GM13976 (cell line): ENCODE measurements at places on chromosomes 1 and 21.
A peak's percentile ranks its signal among the peaks of the same experiment; 100 is the strongest.

DNA sequence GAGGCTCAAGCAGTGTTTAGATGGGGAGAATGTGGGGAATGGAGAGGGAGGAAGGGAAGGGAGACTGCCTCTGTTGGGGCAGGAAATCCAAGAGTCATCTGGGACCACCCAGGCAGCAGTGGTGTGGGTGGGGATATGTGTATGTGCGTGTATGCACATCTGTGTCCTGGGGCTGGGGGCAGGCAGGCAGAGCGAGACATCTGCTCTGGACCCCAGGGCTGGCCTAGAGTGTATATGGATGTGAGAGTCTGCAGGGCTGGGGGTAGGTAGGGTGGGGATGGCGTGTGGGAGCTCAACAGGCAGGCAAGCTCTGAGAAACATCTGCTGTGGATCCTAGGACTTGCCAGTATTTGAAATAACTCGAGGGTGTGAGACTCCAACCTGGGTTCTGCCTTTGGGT is 3.5 kb downstream of the PTCH2 start:
- no peak for DNase-seq

DNA sequence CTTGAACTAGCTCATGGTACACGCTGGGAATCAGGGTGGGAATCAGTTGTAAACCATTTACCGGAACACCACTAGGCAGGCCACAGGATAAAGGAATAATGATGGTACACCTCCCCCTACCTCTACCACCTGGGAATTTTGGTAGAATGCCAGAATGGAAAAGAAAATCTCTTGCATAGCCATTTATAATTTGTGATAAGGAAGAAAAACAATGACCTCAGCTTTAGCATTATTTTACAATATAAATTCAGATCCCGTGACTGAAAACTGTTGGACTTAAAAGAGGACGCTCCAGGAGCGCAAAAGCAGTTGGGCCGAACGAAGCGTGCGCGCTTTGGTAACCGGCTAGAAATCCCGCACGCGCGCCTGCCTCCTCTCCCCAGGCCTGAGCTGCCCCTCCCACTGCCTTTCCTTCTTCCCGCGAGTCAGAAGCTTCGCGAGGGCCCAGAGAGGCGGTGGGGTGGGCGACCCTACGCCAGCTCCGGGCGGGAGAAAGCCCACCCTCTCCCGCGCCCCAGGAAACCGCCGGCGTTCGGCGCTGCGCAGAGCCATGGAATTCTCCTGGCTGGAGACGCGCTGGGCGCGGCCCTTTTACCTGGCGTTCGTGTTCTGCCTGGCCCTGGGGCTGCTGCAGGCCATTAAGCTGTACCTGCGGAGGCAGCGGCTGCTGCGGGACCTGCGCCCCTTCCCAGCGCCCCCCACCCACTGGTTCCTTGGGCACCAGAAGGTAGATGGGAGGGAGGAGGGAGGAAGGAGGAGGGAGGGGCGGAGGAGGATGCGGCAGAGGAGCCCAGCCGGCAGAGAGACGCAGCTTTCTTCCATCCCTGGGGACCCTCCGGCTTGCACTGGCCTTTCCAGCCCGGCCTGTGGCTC is at the start of gene CYP4X1:
Gene CYP4X1 (plus strand): TSS at position 402 of the 873 bp plus-strand sequence. CDS start 149 bp downstream, at position 551.
- no peak for DNase-seq

- no peak for DNase-seq
Observed at GRCh38 chr1:94608852-94609530, 67.4 kb upstream of the F3 start.

DNA sequence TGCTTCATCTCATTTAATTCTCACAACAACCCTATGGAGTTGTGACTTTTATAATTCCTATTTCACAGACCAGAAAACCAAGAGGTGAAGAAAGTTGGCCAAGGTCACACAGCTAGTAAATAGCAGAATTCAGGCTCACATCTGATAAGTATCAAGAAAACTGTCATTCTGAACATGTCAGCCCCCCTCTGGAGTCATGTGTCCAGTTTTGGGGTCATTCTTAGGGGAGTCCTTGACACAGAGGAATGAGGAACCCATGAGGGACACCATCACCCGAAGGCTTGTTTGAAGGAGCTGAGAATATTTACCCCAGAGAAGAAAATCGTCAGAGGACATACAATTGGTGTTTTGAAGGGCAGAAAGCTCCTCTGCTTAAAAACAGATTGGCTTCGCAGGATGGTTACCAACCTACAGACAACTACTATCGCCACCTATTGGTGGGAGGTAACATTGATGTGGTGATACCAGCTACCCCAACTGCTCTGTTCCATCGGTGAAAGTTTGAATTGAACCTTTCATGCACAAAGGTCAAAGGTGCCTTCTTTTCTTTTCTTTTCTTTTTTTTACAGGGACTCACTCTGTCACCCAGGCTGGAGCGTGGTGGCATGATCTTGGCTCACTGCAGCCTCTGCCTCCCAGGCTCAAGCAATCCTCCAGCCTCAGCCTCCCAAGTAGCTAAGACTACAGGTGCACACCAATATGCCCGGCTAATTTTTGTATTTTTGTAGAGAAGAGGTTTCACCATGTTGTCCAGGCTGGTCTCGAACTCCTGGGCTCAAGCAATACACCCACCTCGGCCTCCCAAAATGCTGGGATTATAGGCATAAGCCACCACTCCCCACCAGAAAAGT is 31.3 kb downstream of the NCMAP start:
- peak; percentile 81 for DNase-seq

DNA sequence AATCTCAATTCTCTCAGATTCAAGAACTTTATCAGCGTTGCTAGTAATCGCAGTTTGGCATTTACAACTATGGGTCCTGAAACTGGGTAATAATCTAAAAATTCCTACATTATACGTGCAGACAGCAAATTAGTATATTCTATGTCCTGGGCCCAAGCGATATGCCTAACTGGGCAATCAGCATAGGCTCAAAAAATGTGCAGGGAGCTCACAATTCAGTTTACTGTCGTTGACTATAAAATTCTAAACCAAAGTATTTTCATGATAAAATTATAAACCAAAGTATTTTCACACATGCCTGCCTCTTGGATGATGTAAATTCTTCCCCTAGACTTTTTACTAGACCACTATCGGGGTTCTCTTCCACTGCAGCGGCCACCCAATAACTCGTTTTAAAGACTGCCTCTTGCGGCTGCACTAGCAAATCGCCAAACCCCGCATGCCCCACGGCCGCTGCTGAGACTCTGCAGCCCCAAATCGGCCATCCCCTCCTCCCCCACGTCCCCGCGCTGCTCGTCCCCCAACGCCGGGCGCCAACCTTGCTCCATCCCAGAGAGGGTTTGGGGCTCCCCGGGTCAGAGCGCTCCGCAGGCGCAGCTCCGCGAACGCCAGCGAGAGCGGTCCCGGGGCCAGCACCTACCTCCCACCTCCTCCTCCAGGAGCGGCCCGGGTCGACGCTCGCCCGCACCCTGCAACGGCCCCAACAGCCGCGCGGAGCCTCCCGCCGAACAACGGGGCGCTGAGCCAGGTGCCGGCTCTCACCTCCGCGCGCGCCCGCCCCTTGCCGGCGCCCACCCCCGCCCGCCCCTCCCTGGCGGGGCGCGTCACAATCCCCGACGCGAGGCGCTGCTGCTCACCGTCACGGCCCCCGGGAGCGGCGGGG is 506 bp downstream of the SSX2IP start:
- DNase-seq, result no peak

- no peak for DNase-seq
Observed at GRCh38 chr1:100583827-100584226, 45.9 kb downstream of the GPR88 start.

DNA sequence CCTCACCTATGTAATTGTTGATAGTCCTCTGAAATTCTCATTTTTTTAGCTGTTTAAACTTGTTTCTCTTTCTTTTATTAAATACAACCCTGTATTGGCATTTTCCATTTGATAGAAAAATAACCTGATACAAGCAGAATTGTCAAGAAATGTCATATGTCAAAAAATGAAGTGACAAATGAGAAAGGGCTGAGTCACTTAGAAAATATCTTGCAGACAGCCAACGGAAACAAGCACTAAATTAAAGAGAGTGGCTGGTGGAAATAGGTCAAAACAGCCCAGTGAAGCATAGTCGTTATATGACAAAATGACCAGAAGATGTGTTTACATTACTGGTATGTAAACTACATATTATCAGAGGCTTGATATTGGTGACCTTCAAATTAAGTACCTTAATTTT is 484.4 kb downstream of the PLA2G4A start:
- DNase-seq, result no peak

GRCh38 chr1:9019896-9020295 is 6.3 kb downstream of the SLC2A7 start:
- no peak for DNase-seq

DNA sequence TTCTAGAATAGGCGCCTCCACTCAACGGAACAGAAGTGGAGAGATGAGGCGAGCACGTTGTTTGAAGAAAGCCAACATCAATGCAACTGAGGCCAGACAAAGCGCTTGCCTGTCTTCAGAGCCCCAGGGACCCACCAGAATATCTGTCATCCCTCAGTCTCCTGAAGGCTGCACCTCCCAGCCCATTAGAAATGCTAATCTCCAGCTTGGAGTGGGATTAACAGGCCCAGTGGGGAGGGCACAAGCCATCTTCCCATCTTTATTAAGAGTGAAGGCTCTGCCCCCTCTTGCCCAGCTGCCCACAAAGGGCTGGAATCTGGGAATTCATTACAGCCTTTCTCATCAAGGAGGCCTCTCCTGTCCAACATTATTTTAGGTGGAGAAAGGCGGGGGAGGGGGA is 16.8 kb upstream of the CNTN2 start:
- no peak for DNase-seq

- no peak for DNase-seq
Observed at GRCh38 chr1:207021139-207021861, 11.3 kb downstream of the C1orf116 start.

- DNase-seq, result no peak
Observed at GRCh38 chr1:194717941-194718340, 1531.5 kb upstream of the B3GALT2 start.

DNA sequence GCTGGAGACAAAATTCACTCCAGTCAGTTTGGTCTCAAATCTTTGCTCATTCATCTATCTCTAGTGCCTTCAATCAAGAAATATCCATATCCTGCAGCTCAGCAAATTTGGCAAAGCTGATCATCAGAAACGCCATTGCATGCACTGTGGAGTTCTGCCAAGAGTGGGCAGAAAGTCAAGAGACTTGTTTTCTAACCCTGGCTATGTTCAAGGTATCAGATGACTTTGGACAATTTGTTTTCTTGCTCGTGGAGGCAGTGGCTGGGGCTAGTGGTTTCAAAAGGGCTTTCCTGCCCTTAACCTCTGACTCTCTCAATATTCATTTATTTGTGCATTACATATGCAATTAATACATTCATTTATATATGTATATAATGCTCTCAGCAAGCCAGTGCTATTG is 12.8 kb upstream of the LRRC52 start:
- no peak for DNase-seq

DNA sequence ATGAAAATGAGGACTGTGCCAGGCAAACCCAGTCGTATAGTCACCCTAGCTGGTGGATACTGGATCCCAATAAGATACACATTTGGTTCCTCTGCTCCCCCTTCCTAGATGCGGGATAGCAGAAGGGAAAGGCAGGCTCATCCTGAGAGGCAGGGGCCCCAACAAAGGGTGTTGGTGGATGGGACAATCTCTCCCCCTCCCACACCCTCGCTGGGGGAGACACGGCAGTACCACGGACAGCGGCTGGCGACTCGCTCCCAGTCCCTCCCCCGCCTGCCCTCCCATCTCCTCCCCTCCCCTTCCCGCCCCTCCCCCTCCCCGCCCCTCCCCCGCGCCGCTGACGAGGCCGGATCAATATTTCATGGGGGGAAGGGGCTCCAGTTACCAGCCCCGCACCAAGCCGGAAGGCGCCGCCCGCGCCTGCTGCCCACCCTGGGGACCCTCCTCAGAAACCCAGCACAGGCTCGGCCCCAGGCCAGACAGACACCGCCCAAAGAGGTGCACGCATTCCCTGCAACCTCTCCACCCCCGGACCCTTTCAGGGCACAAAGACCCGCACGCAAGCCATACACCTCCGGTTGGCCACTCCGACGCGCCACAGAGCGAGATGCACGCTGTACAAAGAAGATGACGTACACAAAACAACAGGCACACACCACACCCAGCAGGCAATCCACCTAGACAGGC is 11.5 kb downstream of the RIMS3 start:
- DNase-seq, result no peak

DNA sequence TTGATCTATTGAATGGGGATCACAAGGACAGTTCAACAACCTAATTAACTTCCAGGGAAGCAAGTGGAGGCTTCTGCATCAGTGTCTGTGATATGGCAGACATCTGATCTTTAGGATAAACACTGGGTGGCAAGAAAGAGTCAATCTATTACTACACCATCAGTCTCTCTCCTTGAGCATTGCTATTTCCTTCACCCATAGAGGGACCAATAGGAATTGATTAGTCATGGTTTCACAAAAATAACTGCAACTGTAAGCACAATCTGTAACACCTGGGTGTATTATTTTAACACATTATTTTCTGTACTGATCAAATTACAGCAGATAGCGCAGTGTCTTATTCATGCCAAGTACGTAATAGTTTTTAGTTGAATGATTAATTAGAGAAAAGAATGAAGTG is 50.3 kb downstream of the USP24 start:
- no peak for DNase-seq

DNA sequence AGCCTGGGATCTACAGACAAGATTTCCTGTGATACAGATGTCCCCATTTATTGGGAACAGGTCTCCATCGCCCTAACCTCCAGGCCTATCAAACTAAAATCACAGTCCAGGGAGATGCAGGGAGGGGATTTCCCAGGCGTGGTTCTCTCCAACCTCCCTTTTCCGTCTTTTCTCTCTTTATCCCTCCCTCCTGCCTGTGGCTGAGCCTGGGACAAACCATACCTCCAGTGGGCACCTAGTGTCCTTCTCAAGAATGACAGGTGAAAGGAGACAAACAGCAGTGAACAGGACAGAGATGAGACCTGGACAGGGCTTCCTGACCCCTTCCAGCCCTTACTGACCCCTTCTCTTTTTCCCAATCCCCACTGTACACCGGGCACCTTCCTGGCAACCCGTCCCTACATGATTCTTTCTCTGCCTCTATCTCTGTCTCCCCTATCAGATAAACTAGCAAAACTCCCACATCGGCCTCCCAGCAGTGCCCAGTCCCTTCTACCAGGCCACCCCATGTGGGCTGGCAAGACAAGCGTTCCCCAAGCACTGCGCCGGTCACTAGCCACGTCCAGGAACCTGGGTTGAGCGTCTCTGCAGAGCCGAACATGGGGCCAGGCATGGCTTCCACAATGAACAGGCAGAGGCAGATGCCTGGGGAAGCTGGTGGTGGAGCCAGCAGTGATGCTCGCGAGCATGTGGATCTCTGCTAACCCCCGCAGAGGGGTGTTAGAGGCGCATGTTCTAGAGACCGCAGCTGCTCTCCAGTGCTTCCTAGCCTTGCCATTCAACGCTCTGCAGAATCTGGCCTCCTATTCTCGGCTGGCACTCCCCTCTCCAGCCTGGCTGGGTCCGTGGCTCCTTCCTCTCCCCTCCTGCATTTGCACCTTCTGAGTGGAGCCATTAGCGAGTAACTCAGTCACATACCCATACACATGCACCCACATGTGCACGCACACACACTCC is 54.7 kb downstream of the ELK4 start:
- DNase-seq, result no peak

- no peak for DNase-seq
Observed at GRCh38 chr1:74767490-74767889, 34.5 kb downstream of the TYW3 start.
